ENCODE measurements at places on chromosomes 4 and X.

DNA sequence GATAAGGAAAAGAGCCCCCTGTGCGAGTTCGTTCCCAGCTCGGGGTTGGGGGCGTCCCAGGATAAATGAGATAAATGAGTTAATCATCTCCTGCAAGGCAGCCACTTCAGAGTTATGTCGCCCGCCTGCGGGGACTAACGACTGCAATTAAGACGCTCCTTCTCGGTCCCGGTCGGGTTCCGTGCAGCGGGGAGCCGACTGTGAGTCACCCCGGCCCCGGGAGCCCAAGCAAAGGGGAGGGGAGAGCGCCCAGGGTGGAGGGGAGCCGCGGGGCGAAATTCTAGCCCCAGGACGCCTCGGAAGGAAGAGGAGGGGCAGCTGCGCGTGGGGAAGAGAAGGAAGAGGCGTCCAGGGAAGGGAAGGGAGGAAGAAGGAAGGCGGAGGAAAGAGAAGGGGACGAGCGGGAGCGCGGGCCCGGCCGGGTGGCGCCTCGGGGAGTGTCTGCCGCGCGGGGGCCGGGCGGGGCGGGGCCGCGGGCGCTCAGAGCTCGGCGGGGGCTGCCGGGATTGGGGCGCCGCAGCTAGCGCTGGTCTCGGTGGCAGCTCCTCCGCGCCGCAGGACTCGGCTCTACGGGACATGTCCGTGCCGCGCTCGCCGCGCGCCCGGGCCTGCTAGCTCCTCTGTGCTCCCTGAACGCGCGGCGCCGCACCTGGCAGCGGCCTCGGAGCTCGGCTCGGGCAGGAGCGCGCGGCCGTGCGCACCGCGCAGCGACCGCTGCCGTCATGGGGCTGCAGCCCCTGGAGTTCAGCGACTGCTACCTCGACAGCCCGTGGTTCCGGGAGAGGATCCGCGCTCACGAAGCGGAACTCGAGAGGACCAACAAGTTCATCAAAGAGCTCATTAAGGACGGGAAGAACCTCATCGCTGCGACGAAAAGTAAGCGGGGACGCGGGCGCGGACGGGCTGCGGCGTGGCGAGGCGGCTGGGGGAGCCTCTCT is at the start of gene ARHGAP10:
ARHGAP10 (plus strand) TSS at position 509 of the 938 bp plus-strand sequence; CDS start at position 723, 214 bp downstream.
- DNase-seq, result no peak

- no peak for DNase-seq
These were observed 151.1 kb upstream of the ADGRL3 start for GRCh38 chr4:61049018-61049417.

DNA sequence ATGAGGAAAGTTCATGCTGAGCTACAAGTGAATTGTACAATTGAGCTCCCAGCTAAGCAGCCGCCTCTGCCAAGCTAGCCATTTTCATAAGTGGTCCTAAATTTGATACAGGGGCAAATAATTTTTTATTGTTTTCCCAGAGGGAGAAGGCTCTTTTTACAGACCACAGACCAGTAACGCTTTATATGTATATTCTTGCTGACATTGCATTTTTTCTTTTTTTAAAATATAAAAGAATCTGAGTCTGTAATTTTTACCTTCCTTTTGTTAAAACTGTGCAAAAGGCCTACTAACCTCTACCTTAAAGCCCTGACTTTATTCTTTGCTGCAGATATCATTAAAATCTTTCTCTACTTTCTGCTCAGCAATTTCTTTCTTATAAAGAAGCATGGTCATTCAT is 501.2 kb upstream of the INTU start:
- no peak for DNase-seq

GRCh38 chr4:143653031-143653430 is 47.4 kb downstream of the FREM3 start:
- no peak for DNase-seq

DNA sequence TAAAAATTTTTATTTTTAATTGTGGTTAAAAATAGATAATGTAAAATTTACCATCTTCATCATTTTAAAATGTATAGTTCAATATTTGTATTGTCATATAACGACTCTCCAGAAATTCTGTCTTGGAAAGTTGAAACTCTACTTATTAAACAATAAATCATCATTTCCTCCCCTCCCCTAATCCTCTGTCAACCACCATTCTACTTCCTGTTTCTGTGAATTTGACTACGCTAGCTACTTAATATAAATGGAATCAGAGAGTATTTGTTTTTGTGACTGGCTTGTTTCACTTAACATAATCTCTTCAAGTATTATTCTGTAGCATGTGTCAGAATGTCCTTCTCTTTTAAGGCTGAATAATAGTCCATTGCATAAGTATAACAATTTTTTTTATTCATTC is 729.0 kb upstream of the AADAT start:
- DNase-seq, result no peak

Measured in epithelial cell of prostate (primary cell).